ENCODE measurements at places on chromosomes 7 and 10. TPM values are rescaled to one million over a fixed set of nuclear protein-coding genes. Genes with fewer than 3 reads are reported as not detected.

Gene C10orf105
- not detected for polyA plus RNA-seq

GRCh38 chr10:114767986-114768821 lies 53.4 kb upstream of the FHIP2A start:
- no peaks in the 10 kb centered on the region for H3K27me3 ChIP-seq
- DNase-seq = no peak
- no peaks in the 10 kb centered on the region for H3K4me1 ChIP-seq
- H3K27ac ChIP-seq = peak overlapping the region; percentile 54
- H3K36me3 ChIP-seq = no peaks in the 10 kb centered on the region

- no peak for DNase-seq
- H3K27ac ChIP-seq = no peak overlapping the region
- H3K36me3 ChIP-seq = no peaks in the 10 kb centered on the region
- H3K27me3 ChIP-seq = no peaks in the 10 kb centered on the region
- no peak overlapping the region for H3K4me3 ChIP-seq
Observed at GRCh38 chr10:4006051-4006450, 221.0 kb upstream of the KLF6 start.

Gene ZNF488
- 4.0 TPM for polyA plus RNA-seq

DNA sequence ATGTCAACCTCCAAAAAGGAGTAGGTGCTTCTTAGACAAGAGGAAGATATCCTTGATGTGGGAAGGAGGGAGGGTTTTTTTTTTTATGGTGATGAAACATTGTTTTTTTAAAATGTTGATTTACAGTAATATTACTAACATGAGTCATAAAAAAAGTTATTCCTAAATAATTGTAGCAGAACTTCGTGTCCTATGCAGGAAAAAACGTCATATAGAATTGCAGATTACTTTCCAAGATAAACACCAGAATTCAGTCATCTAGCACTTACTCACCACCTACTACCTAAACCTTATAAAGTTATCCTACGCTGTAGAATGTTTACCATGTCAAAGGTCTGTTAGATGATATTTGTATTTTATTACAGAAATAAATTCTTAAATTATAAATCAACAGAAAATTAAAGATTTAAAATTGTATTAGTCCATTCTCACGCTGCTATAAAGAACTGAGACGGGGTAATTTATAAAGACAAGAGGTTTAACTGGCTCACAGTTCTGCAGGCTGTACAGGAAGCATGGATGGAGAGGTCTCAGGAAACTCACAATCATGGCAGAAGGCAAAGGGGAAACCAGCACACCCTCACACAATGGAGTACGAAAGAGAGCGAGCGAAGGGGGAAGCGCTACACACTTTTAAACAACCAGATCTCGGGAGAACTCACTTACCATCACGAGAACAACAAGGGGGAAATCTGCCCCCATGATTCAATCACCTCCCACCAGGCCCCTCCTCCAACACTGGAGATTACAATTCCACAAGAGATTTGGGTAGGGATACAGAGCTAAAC lies 105.2 kb upstream of the NEBL start:
- no peak for DNase-seq
- no peak overlapping the region for H3K27ac ChIP-seq
- no peaks in the 10 kb centered on the region for H3K4me1 ChIP-seq
- H3K36me3 ChIP-seq = no peaks in the 10 kb centered on the region

GRCh38 chr10:78170026-78170475 lies 136.4 kb downstream of the RPS24 start:
- DNase-seq = no peak
- H3K36me3 ChIP-seq = no peaks in the 10 kb centered on the region
- no peaks in the 10 kb centered on the region for H3K27me3 ChIP-seq

DNA sequence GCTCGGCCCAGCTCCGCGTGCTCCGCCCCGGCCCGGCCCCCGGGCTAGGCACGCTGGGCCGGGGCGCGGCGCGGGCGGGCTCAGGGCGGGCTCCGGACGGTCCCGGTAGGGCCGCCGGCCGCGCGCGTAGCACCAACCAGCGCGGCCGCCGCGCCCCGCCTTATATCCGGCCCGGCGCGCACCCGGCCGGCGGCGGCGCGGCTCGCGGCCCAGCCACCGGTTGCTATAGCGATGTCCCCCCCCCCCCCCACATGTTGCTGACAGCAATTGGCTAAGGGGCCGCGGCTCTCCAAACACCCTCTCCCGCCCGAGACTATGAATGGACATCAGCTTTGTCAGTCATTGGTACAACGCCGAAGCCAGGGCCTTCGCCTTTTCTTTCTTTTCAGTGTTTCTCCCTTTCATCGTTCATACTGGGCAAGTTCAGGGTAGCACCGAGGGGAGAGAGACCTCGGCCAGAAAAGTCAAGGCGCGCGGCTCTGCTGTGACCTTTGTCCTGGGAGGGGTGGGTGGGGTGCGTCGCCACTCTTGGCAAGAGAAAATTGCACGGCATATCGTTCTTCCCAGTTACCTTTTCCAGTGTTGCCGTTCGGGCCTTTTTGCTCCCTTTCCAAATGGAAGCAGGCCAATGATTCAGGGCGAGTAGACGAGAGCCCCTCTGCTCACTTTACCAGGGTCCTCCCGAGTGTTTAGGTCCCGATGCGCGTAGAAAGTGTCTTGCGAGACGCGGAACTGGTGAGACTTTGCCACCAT lies 354.2 kb downstream of the DNAJB6 start:
- peaks cover 46% of the 10 kb centered on the region for H3K27me3 ChIP-seq
- H3K36me3 ChIP-seq = no peaks in the 10 kb centered on the region
- H3K4me3 ChIP-seq = no peak overlapping the region
- peak; percentile 89 for DNase-seq

Gene CCL24
- polyA plus RNA-seq = not detected

Gene MTPN
- 43.1 TPM for polyA plus RNA-seq

DNA sequence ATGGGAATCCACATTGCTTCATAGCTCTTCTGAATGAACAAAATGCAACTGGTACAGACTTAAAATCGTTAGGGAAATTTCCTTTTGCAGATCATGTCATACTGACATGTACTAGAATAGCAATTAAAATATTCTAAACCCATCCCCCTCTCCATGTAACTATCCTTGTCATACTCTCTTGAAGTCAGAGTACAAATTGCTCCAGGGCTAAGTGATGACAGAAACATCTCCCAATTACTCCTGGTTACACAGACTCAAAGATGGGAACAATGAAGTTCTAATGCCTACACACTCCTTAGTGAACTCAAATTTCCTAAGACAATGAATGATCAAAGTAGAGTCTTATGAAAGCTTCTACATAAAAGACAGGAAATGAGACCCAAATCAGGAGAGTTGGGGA lies 87.2 kb downstream of the PDE1C start:
- H3K27me3 ChIP-seq = no peaks in the 10 kb centered on the region
- H3K4me1 ChIP-seq = no peaks in the 10 kb centered on the region
- H3K4me3 ChIP-seq = no peak overlapping the region
- DNase-seq = no peak

- no peak for DNase-seq
- H3K27me3 ChIP-seq = no peaks in the 10 kb centered on the region
- no peak overlapping the region for H3K4me3 ChIP-seq
- no peak overlapping the region for H3K27ac ChIP-seq
- no peaks in the 10 kb centered on the region for H3K4me1 ChIP-seq
- H3K36me3 ChIP-seq = no peaks in the 10 kb centered on the region
Observed at GRCh38 chr10:22997096-22997495, 69.2 kb downstream of the ARMC3 start.

Gene NKX2-3
- polyA plus RNA-seq = not detected

GRCh38 chr10:114642729-114643128 lies 15.3 kb downstream of the ABLIM1 start:
- H3K27me3 ChIP-seq = no peaks in the 10 kb centered on the region
- no peak for DNase-seq
- no peak overlapping the region for H3K27ac ChIP-seq
- no peaks in the 10 kb centered on the region for H3K36me3 ChIP-seq

Gene STEAP1B
- polyA plus RNA-seq = not detected

Gene ZNF33A
- 10.6 TPM for polyA plus RNA-seq
